ENCODE measurements at places on chromosomes 6 and 20. TPM values are rescaled to one million over a fixed set of nuclear protein-coding genes. Genes with fewer than 3 reads are reported as not detected.
A peak's percentile ranks its signal among the peaks of the same experiment; 100 is the strongest.

TLDC2 gene
- not detected for total RNA-seq

KCNQ2 gene
- total RNA-seq = not detected

MACROD2 gene
- total RNA-seq = not detected

FNDC1 gene
- total RNA-seq = not detected

SLC17A1 gene
- 0.32 TPM for total RNA-seq

SFTA2 gene
- total RNA-seq = not detected

AGPAT1 gene
- 32.9 TPM for total RNA-seq

TAGAP gene
- 38.1 TPM for total RNA-seq

ANGPT4 gene
- not detected for total RNA-seq

GPR6 gene
- not detected for total RNA-seq

AIF1 gene
- 71.8 TPM for total RNA-seq

OLIG3 gene
- total RNA-seq = not detected

- H3K4me3 ChIP-seq = no peak overlapping the region
- no peak for DNase-seq
- no peak overlapping the region for H3K27ac ChIP-seq
Observed at GRCh38 chr6:141552463-141552862, 580.3 kb upstream of the GJE1 start.

- H3K27me3 ChIP-seq = no peaks in the 10 kb centered on the region
- peaks cover 3% of the 10 kb centered on the region for H3K36me3 ChIP-seq
- H3K4me3 ChIP-seq = no peak overlapping the region
- H3K27ac ChIP-seq = no peak overlapping the region
- H3K4me1 ChIP-seq = no peaks in the 10 kb centered on the region
- no peak for DNase-seq
Observed at GRCh38 chr6:143125864-143126573, 65.3 kb downstream of the AIG1 start.

DNA sequence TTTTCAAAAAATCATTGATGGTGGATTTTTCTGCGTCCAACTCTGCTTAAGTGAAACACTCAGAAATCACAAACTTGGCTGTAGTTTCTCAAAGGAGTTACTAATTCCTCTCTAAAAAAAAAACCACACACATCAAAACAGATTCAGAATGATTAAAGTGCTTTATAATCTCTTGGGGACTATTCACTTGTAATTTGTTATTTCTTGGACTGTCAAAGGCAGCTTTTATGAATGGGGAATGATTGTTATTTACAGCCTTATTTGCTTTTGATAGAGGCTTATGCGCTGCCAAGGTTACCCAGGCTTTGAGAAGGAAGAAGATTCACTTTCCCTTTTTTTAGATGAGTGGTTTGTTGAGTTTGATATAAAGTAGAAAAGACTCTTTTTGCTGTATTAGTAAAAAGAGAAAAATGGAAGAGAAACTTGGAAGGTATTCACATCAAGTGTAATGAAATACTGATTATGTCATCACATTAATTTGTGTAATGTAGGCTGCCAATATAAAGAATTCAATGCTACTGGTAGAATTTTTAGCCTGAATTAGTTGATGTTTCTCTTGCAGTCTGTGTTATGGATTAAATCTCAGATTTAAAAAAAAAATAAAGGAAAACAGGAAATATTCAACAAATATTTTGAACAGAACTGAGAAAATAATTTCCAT is 381.0 kb upstream of the SASH1 start:
- no peak overlapping the region for H3K4me3 ChIP-seq
- no peak for DNase-seq
- H3K36me3 ChIP-seq = no peaks in the 10 kb centered on the region
- no peaks in the 10 kb centered on the region for H3K27me3 ChIP-seq
- H3K27ac ChIP-seq = no peak overlapping the region
- no peaks in the 10 kb centered on the region for H3K4me1 ChIP-seq

GRCh38 chr6:135506270-135506997 is 8.9 kb upstream of the AHI1 start:
- H3K27ac ChIP-seq = peak overlapping the region; percentile 89
- no peak for DNase-seq
- no peak overlapping the region for H3K4me3 ChIP-seq
- peaks cover 34% of the 10 kb centered on the region for H3K4me1 ChIP-seq
- H3K36me3 ChIP-seq = peaks cover 8% of the 10 kb centered on the region
- H3K27me3 ChIP-seq = no peaks in the 10 kb centered on the region

GRCh38 chr20:37271421-37271768 is 9.8 kb upstream of the GHRH start:
- no peaks in the 10 kb centered on the region for H3K36me3 ChIP-seq
- DNase-seq = no peak
- H3K4me3 ChIP-seq = no peak overlapping the region
- H3K4me1 ChIP-seq = no peaks in the 10 kb centered on the region

DNA sequence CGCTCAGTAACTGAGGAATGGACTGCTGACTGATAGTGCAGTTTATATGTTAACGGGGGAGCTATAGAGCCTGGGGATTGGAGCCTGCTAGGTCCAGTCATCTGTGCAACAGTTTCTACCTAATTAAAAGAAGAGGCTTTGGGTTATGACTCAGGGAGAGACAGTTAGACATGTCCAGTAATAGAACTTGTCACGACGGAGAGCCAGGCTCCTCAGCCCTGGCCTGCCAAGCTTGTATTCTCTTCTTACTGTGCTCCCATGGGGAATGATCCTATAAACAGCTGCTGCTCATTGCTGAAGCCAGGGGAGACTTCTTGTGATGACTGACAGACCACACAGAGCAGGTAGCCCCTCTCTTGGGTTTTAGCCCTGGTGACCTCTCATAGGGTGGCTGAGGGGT is 69.3 kb downstream of the SYNJ2 start:
- no peak overlapping the region for H3K4me3 ChIP-seq
- peaks cover 29% of the 10 kb centered on the region for H3K36me3 ChIP-seq
- H3K27me3 ChIP-seq = no peaks in the 10 kb centered on the region
- peaks cover 22% of the 10 kb centered on the region for H3K4me1 ChIP-seq

GRCh38 chr6:39170389-39170788 is 55.4 kb upstream of the SAYSD1 start:
- H3K36me3 ChIP-seq = peaks cover 35% of the 10 kb centered on the region
- peaks cover 3% of the 10 kb centered on the region for H3K4me1 ChIP-seq
- H3K27me3 ChIP-seq = no peaks in the 10 kb centered on the region
- H3K27ac ChIP-seq = peak overlapping the region; percentile 48
- no peak for DNase-seq

DNA sequence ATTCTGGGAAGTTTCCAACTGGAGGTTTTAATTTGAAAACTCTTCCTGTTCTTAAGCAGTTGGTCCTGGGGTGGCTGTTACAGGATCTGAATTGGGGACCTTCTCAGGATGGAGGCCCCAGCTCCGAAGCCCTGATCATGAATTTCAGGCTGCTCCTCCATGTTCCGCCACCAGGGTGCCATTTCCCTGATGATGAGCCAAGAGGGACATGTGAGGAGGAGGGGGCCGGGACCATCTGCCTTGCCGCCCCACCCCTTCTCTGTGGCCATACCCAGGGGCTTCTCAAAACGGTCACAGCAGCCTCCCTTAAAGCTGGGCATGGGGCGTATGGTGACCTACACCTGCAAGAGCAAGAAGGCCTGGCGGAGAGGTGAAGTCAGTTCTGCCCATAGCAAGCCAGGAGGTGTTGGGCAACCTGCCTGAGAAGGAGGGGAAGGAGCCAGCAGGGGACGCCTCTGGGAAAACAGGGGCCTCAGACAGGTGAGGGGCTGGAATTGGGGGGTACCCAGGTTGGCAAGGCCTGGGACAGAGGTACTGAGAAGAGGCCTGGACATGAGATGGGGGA is 3.6 kb upstream of the BAK1 start:
- no peak overlapping the region for H3K4me3 ChIP-seq
- H3K27me3 ChIP-seq = no peaks in the 10 kb centered on the region
- peaks cover 18% of the 10 kb centered on the region for H3K4me1 ChIP-seq
- H3K27ac ChIP-seq = peak overlapping the region; percentile 19
- H3K36me3 ChIP-seq = peaks cover 7% of the 10 kb centered on the region
- DNase-seq = no peak

DNA sequence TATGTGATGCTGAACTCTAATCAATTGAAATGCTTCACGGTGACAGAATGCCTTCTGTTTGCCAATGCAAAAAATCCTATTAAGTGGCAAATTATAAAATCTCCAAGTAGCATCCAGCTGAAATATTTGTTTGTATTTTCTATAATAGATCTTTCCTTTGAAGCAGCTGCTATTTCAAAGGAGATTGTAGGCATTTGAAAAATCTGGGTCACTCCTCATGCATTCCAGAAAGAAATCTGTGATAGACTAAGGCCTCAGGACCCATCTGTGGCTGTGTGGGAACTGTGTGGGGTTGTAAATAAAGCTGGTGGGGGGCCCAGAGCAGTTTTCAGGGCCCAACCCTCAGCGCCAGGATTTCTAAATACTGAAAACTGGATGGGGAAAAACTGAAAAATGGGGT is 216.9 kb upstream of the ARG1 start:
- H3K36me3 ChIP-seq = peaks cover 9% of the 10 kb centered on the region
- no peak overlapping the region for H3K4me3 ChIP-seq
- DNase-seq = no peak
- H3K27me3 ChIP-seq = no peaks in the 10 kb centered on the region
- H3K4me1 ChIP-seq = peaks cover 5% of the 10 kb centered on the region

DNA sequence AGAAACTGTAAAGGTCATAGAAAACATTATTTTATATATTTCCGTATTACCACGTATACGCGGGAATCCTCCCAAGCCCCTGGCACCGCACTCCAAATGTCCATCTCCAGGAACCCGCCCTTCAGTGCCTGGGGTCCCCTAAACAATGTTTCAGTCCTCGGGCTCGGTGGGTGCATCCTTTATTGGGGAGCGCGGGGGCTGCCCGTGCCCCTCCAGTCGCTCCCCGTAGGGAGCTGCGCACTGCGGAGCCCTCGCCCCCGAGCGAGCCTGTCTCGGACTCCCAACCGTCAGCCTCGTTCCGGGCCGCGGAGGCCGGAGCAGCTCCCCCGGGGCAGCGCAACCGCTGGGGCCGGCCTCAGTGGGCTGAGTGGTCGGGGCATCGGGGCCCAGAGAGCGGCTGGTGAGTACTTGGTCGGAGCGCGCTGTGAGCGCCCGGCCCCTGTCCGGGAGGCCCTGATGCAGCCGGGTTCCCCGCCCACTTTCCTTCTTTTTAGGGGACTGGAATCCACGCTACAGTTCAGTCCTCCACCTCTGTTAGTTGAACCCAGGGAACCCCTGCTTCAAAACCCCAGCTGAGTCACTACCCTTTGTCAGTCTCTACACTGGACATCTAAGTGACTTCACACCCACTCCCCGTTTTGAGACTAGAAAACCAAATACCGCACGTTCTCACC is at the start of gene DNAH8:
Gene DNAH8, plus strand, starts transcription at position 296 of the 674 bp plus-strand sequence. CDS start 7,499 bp downstream, outside the sequence.
- H3K4me1 ChIP-seq = peaks cover 41% of the 10 kb centered on the region
- peaks cover 5% of the 10 kb centered on the region for H3K36me3 ChIP-seq
- peak within 1 kb of the TSS; percentile 56 for H3K4me3 ChIP-seq
- peak within 1 kb of the TSS; percentile 87 for H3K27ac ChIP-seq

DNA sequence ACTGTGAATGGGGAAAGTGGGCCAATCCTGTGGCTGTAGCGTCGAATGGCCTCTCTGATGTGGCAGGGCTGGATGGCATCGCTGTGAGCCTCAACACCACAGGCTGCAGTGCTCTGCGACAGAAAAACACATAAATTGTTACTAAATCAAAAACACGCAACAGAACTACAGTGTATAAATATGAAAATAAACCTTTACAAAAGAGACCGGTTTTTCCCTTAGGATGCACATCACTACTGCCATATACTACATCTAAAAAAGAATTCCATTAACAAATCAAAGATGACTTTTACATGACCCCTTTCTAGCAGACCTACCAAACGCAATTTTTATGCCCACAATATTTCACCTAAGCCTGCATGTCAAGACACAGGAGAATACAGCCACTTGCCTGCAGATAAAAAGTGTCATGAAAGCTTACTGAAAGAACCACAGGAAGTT is 395.5 kb upstream of the RUNX2 start:
- peaks cover 48% of the 10 kb centered on the region for H3K4me1 ChIP-seq
- no peak for DNase-seq
- H3K27me3 ChIP-seq = no peaks in the 10 kb centered on the region
- H3K36me3 ChIP-seq = peaks cover 12% of the 10 kb centered on the region

DNA sequence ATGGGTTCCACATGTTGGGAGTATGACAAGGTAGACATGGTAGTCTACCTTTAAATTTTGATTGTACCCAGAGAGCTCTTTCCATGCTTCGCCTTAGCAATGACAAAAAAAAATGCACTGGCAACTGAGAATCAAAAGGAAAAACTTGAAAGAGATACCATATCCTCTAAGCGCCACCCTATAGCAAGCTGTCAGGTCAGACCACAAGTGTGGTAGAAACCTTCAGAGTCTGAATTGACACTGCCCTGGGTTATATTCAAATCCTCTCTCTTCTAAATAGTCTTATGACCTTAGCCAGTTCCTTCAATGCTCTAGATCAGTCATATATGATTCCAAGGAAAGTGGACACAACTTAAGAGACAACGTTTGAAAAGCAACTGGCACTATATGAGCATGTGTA is 45.6 kb upstream of the SMLR1 start:
- H3K27me3 ChIP-seq = no peaks in the 10 kb centered on the region
- no peak for DNase-seq
- peaks cover 29% of the 10 kb centered on the region for H3K4me1 ChIP-seq
- H3K36me3 ChIP-seq = no peaks in the 10 kb centered on the region
- H3K4me3 ChIP-seq = no peak overlapping the region

- peaks cover 4% of the 10 kb centered on the region for H3K4me1 ChIP-seq
- no peak overlapping the region for H3K27ac ChIP-seq
- H3K36me3 ChIP-seq = no peaks in the 10 kb centered on the region
Observed at GRCh38 chr6:72720464-72720863, 98.6 kb downstream of the KCNQ5 start.

DNA sequence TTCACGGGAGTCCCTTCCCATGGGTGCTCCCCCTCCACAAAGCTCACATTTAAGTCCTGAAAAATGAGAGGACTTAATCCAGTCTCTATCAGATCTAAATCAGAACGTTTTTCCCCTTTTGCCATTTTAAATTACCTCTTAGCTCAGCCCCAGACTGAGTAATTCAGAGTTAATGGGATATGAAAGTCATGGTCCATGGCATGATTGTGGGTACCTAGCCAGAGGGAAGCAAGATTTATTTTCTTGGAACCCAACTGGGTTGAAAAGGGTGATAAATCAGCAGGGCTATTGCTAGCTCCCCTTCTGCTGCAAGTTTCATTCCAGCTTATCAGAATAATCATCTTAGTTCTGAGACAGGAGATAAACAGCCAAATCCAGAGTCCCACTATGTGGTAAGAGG is 320.2 kb upstream of the CHD6 start:
- H3K27ac ChIP-seq = no peak overlapping the region
- no peaks in the 10 kb centered on the region for H3K27me3 ChIP-seq
- H3K4me3 ChIP-seq = no peak overlapping the region
- DNase-seq = no peak
- no peaks in the 10 kb centered on the region for H3K4me1 ChIP-seq

DNA sequence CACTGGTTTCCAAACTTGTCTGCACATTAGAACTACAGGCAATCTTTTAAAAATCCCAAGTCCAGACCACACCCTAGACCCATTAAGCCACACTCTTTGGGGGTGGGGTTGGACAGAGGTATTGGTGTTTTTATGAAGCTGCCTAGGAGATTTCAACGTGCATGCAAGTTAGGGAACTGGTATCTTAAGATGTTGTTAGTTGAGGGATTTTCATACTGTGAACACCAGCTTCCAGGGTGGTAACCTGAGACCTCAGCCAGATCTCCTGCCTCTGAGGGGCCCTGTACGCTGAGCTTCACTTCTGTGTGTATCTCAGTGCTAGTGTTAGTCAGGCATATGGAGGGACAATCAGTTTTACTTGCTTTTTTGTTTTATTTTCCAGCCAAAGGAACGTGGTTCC is 138.0 kb downstream of the UTRN start:
- no peak overlapping the region for H3K27ac ChIP-seq
- H3K4me1 ChIP-seq = peaks cover 13% of the 10 kb centered on the region
- peaks cover 41% of the 10 kb centered on the region for H3K36me3 ChIP-seq
- DNase-seq = no peak
- H3K4me3 ChIP-seq = no peak overlapping the region

All from activated T-helper 2 cell treated with anti-CD3 and anti-CD28 coated beads, Interferon-gamma antibody, Interleukin-2, Interleukin-4, amounts not matched to agents 10 μg/mL and 5 μg/mL and 100 μg/mL, durations not matched to agents 14 hours and 24 hours and 36 hours (primary cell).